ENCODE measurements at places on chromosomes 5 and 9.

DNA sequence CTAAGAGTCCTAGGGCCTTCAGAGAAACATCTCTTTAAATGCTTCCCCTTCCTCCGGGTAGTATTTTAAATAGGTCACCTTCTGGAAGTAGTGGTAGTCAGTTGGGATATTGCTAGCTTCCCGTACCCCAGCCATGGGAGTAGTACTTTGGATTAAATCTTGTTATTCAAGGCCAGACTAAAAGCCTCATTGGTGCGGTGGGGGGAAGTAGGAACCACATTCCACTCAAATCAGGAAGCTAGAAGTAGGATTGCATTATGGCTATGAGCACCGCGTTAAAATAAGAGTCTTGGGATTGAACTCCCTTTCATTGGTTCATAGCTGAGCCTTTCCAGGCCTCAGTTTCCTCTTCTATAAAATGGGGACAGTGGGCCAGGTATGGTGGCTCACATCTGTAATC, 6.7 kb downstream of the KCNIP1 start:
- H3K36me3 ChIP-seq = no peaks in the 10 kb centered on the region
- no peak overlapping the region for H3K27ac ChIP-seq
- peaks cover 4% of the 10 kb centered on the region for H3K27me3 ChIP-seq
- H3K4me1 ChIP-seq = no peaks in the 10 kb centered on the region
- no peak for DNase-seq
- H3K4me3 ChIP-seq = no peak overlapping the region

GRCh38 chr5:126961702-126962101, 68.7 kb downstream of the MARCHF3 start:
- H3K4me3 ChIP-seq = no peak overlapping the region
- H3K27me3 ChIP-seq = no peaks in the 10 kb centered on the region
- peaks cover 1% of the 10 kb centered on the region for H3K36me3 ChIP-seq
- DNase-seq = no peak
- peaks cover 12% of the 10 kb centered on the region for H3K4me1 ChIP-seq

DNA sequence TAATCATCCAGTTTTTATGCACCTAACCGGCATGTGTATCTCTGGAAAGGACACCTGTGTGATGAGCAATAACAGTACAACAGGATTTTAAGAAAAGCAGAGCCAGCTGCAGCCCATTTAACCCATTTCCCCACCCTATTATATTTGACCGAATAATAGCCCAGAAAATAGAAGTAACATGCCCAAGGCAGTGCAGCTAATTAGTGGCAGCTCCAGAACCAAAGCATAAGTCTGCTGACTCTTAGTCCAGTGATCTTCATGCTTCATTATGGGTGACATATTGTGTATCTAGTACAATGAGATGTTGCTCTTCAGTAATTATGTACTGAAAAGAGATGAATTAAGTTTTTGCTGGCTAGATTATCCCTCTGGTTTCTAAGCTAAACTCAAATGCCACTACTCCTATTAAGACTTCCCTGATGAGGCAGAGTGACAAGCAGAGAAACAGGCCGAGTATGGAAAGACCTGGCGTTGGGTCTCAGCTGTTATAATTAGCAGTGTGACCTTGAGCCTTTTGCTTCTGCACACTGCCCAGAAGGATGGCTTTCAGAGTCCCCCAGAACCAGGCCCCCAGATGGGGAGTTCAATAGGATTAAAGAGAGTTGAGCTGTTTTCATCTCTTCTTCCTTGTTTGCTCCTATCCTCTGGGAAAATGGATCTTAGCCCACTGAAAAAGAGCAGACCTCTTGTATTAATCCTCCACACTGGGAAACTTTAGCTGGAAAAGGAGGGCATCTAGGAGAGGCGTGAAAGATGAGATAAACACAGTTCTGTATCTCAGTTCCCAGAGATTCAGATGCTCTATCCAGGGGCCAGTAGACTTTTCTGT, 10.8 kb upstream of the C1QTNF3 start:
- DNase-seq = no peak
- peaks cover 16% of the 10 kb centered on the region for H3K36me3 ChIP-seq
- H3K4me1 ChIP-seq = no peaks in the 10 kb centered on the region
- no peak overlapping the region for H3K4me3 ChIP-seq
- no peak overlapping the region for H3K27ac ChIP-seq

- no peaks in the 10 kb centered on the region for H3K27me3 ChIP-seq
- peaks cover 26% of the 10 kb centered on the region for H3K36me3 ChIP-seq
- H3K27ac ChIP-seq = no peak overlapping the region
- no peak overlapping the region for H3K4me3 ChIP-seq
- H3K4me1 ChIP-seq = no peaks in the 10 kb centered on the region
Measured at GRCh38 chr9:113184539-113184938, 33.7 kb downstream of the SLC31A2 start.

DNA sequence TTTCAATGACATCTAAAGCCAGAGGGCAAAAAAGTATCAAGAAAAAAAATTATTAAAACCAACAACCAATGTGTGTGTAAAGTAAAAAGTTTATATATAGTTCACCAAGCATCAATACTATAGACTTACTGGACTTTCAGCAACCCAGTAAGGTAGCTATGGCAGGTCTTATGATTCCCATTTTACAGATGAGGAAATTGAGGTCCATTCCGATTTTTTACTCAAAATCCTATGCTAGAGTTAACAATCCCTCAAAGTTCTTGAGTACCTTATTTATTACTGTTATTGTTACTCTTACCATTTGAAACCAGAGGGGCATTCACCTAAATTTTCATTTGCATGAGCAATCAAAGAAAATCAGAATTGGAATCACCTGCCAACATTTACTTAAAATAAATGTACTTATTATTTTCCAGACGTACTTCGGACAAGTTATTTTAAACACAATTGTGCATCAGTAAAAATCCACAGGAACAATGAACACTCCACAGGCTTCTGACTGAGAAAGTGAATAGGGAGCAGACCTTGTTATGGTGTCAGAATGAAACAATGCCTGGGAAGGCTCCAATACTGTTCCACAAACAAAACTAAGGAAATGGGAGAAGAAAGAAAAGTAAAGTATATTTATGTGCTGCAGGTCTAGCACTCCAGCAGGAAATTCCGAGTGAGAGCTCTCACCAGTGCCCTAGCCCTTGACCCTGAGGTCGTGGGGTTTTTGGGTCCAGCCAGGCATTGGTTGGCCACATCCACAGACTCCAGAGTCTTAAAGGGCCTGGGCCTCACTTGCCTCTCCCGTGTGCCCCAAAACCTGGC, 229.9 kb downstream of the PIK3R1 start:
- no peak overlapping the region for H3K4me3 ChIP-seq
- H3K27ac ChIP-seq = no peak overlapping the region
- no peaks in the 10 kb centered on the region for H3K36me3 ChIP-seq
- H3K27me3 ChIP-seq = peaks cover 3% of the 10 kb centered on the region
- DNase-seq = no peak
- H3K4me1 ChIP-seq = peaks cover 24% of the 10 kb centered on the region

- H3K4me1 ChIP-seq = no peaks in the 10 kb centered on the region
- H3K36me3 ChIP-seq = no peaks in the 10 kb centered on the region
- DNase-seq = no peak
- H3K27me3 ChIP-seq = no peaks in the 10 kb centered on the region
- H3K27ac ChIP-seq = no peak overlapping the region
Measured at GRCh38 chr5:13553896-13554295, 390.6 kb downstream of the DNAH5 start.

DNA sequence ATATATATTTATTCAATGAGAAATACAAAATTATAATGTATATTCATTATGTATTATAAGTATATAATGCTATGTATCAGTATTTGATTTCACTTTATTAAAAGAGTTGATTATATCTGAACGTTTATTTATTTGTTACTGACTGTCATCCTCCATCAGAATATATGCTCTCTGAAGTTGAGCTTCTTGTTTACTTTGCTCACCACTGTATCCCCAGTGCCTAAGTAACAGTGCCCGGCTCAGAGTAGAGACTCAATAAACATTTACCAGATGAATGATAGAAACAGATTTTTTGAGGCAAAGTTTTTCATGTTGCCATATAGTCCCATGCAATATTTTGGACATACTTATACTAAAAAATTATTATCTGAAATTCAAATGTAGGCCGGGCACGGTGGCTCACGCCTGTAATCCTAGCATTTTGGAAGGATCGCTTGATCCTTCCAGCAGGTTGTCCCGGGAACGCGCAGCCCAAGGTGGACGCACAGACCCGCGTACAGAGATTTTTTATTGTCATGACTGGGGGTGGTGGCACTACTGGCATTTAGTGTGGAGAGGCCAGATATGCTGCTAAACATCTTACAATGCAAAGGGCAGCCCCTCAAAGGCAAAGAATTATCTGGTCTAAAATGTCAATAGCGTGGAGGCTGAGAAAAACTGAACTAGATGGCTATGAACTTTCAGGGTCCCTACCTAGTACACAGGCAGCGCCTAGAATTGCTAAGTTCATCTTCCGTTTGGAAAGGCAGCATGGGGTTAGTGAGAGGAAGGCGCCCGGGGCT, 761 bp upstream of the DNAJC25 start:
- H3K4me3 ChIP-seq = peak overlapping the region; percentile 99
- peaks cover 37% of the 10 kb centered on the region for H3K36me3 ChIP-seq
- H3K27me3 ChIP-seq = no peaks in the 10 kb centered on the region
- peak; percentile 2 for DNase-seq
- H3K27ac ChIP-seq = peak overlapping the region; percentile 94
- peaks cover 36% of the 10 kb centered on the region for H3K4me1 ChIP-seq

DNA sequence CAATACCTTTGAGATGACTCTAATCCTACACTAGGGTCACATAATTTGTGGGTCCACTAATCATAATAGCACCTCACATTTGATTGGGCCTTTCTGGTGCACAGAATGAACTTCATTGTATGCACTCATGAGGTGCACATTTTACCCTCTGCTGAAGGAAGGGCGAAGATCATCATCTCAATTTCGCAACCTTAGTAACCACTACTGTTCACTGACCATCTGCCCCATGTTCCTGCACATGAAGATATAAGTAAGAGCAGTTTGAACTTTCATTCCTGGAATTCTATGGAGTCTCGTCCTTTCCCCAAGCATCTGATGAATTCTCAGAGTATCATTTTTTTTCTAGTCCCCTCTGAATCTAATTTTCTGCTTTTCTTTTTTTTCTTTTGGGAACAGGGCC, 21.2 kb downstream of the GAS1 start:
- no peak for DNase-seq
- H3K4me3 ChIP-seq = no peak overlapping the region
- peaks cover 2% of the 10 kb centered on the region for H3K36me3 ChIP-seq
- H3K27ac ChIP-seq = no peak overlapping the region
- H3K4me1 ChIP-seq = no peaks in the 10 kb centered on the region

GRCh38 chr5:154795235-154795596, 40.0 kb downstream of the LARP1 start:
- no peaks in the 10 kb centered on the region for H3K27me3 ChIP-seq
- DNase-seq = no peak
- H3K36me3 ChIP-seq = peaks cover 30% of the 10 kb centered on the region
- peaks cover 13% of the 10 kb centered on the region for H3K4me1 ChIP-seq

- peaks cover 18% of the 10 kb centered on the region for H3K27me3 ChIP-seq
- no peak overlapping the region for H3K27ac ChIP-seq
- H3K4me1 ChIP-seq = no peaks in the 10 kb centered on the region
- no peak for DNase-seq
- no peak overlapping the region for H3K4me3 ChIP-seq
Measured at GRCh38 chr5:107563959-107564544, 106.7 kb downstream of the EFNA5 start.

GRCh38 chr5:131749138-131749537, 47.7 kb downstream of the FNIP1 start:
- H3K27me3 ChIP-seq = no peaks in the 10 kb centered on the region
- no peak overlapping the region for H3K4me3 ChIP-seq
- H3K36me3 ChIP-seq = peaks cover 27% of the 10 kb centered on the region
- no peak for DNase-seq
- H3K4me1 ChIP-seq = peaks cover 31% of the 10 kb centered on the region

- DNase-seq = no peak
- no peak overlapping the region for H3K27ac ChIP-seq
- H3K4me1 ChIP-seq = no peaks in the 10 kb centered on the region
- no peaks in the 10 kb centered on the region for H3K36me3 ChIP-seq
Measured at GRCh38 chr5:137393196-137393993, 105.7 kb downstream of the SPOCK1 start.

- H3K27me3 ChIP-seq = no peaks in the 10 kb centered on the region
- H3K36me3 ChIP-seq = peaks cover 88% of the 10 kb centered on the region
- no peak for DNase-seq
- peaks cover 91% of the 10 kb centered on the region for H3K4me1 ChIP-seq
- peak overlapping the region; percentile 99 for H3K27ac ChIP-seq
Measured at GRCh38 chr9:89419978-89420394, 77.9 kb downstream of the SEMA4D start.

GRCh38 chr5:34691326-34691725, 35.2 kb downstream of the RAI14 start:
- DNase-seq = no peak
- no peak overlapping the region for H3K4me3 ChIP-seq
- no peaks in the 10 kb centered on the region for H3K36me3 ChIP-seq
- no peak overlapping the region for H3K27ac ChIP-seq
- H3K4me1 ChIP-seq = peaks cover 20% of the 10 kb centered on the region
- no peaks in the 10 kb centered on the region for H3K27me3 ChIP-seq

DNA sequence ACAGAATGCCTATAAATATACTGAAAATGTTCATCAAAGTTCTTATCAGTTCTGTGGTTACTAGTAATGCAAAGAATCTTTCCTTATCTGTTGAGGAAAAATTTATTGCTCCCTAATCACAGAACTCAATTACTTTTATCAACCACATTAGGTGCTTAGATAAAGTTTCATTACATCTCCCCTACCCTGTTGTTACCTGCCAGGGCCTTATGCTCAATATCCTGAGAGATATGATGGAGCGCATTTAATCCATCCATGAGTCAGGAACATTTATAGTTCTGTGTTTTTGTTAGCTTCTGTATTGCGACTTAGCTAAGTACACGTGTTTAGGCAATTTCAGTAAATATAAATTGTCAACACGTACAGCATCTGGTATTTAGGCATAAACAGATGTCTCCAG, 164.3 kb upstream of the ST8SIA4 start:
- no peak for DNase-seq
- no peak overlapping the region for H3K27ac ChIP-seq
- peaks cover 2% of the 10 kb centered on the region for H3K36me3 ChIP-seq

GRCh38 chr9:27683181-27683580, 109.9 kb upstream of the C9orf72 start:
- H3K4me3 ChIP-seq = no peak overlapping the region
- no peak overlapping the region for H3K27ac ChIP-seq
- H3K27me3 ChIP-seq = no peaks in the 10 kb centered on the region
- DNase-seq = no peak

GRCh38 chr5:36360307-36360706, 58.6 kb upstream of the RANBP3L start:
- DNase-seq = no peak
- no peaks in the 10 kb centered on the region for H3K36me3 ChIP-seq
- peak overlapping the region; percentile 27 for H3K27ac ChIP-seq
- no peak overlapping the region for H3K4me3 ChIP-seq
- H3K27me3 ChIP-seq = no peaks in the 10 kb centered on the region
- H3K4me1 ChIP-seq = peaks cover 7% of the 10 kb centered on the region

GRCh38 chr5:67409126-67409777, 212.7 kb upstream of the CD180 start:
- H3K4me3 ChIP-seq = no peak overlapping the region
- no peaks in the 10 kb centered on the region for H3K4me1 ChIP-seq
- DNase-seq = no peak
- H3K36me3 ChIP-seq = no peaks in the 10 kb centered on the region
- H3K27ac ChIP-seq = no peak overlapping the region

GRCh38 chr9:117325110-117325731, 89.6 kb downstream of the ASTN2 start:
- DNase-seq = no peak
- no peak overlapping the region for H3K4me3 ChIP-seq
- H3K27me3 ChIP-seq = no peaks in the 10 kb centered on the region
- no peaks in the 10 kb centered on the region for H3K4me1 ChIP-seq
- H3K36me3 ChIP-seq = no peaks in the 10 kb centered on the region

GRCh38 chr5:149392718-149393117, 13.6 kb upstream of the IL17B start:
- H3K27me3 ChIP-seq = no peaks in the 10 kb centered on the region
- H3K4me1 ChIP-seq = no peaks in the 10 kb centered on the region
- DNase-seq = no peak
- H3K4me3 ChIP-seq = no peak overlapping the region
